ENCODE measurements at places on chromosomes 2 and 18.

DNA sequence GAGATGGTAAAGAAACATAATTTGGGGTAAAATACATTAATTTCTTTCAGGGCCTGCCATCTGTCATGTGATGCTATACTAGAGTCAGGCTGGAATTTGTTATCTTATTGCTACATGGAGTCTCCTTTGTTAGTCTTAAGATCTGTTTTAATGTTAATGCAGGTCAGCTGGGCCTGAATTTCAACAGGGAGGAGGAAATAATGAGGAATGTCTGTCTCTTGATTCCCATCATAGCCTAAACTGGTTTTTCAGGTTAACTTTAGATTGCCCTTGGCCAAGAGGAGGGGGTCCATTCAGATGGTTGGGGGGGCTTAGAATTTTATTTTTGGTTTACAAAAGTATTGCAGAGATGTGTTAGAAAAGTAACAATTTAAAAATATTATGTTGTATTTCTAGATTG is 19.0 kb upstream of the FEZ2 start:
- DNase-seq = no peak

DNA sequence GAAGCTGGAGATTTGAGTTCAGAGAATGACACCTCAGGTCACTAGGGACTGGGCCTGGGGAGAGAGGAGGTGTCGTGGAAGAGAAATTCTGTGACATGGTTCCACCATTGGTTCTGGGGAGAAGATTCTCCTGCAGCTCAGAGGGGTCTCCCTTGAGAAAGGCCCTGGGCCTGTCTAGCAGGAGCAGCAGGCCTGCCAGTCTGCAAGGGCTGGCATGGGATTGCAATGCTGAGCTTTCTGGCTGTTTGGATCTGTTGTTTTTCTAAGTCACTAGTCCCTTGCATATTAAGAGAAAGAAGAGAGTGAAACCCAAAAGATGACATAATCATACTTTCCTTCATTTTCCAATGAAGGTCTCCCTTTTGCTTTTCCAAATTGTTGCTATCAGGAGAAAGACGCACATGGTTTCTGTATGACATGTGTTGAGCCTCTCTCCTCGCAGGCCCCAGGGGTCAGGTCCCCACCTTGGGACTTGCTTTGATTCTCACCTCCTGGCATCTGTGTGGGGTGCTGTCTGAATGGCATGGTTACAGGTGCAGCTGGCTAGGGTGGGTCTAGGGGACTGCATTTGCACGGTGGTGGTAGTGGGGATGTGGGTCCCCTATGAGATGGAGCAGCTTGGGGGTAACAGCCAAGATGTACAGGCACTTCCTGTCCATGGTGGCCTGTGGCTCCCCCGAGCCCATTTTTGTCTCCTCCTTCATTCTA is 117.8 kb downstream of the GLI2 start:
- DNase-seq = no peak

- DNase-seq = no peak
Observed at GRCh38 chr2:132651115-132652045, 18.6 kb downstream of the LYPD1 start.

DNA sequence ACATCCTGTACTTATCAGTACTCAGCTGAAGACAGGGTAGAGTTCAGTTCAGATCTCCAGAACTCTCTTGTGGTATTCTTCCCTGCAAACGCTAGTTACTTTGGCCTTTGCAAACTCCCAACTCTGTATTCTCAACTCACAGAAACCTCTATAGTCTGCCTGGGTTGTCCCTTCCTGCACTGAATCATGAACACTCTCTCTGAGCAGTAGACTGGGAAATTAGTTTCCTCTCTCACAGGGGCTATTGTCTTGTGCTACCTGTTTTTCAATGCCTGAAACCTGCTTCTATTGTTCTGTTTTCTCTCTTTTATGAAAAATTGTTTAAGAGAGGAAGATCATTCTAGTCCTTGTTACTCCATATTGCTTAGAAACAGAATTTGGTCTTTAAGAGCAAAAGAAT is 134.7 kb downstream of the VIT start:
- no peak for DNase-seq

DNA sequence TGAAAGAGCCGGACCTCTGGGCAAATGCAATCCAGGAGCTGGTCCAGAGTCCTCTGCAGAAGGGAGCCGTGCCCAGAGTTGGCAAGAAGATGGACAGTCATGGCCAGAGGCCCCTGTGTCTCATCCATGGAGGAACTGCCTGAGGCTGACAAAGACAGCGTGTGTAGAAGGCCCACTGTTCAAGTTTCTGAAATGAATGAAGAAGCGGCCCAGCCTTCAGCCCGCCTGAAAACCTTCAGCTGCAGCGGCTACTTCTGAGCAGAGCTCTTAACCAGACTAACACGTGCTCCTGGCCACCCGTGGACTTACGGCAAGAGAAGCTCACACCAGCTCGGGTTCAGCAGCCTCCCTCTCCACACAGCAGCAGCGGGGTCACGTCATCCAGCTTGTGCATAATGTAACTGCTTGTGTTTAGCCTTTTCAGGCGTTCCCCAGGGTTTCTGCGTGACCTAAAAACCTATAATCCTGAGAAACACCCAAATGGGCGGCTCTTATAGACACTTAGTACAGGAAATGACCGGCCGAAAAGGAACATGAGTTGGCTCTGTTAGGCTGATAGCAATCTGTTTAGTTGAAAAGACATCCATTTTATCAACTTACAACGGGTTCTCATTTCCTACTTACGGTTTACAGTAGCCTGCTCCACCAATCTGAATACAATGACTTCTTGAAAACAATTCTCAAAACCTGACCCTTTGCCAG is at the start of gene FAM124B:
FAM124B (minus strand) TSS at position 467 of the 702 bp plus-strand sequence; CDS start at position 128, 339 bp downstream.
- peak; percentile 9 for DNase-seq

DNA sequence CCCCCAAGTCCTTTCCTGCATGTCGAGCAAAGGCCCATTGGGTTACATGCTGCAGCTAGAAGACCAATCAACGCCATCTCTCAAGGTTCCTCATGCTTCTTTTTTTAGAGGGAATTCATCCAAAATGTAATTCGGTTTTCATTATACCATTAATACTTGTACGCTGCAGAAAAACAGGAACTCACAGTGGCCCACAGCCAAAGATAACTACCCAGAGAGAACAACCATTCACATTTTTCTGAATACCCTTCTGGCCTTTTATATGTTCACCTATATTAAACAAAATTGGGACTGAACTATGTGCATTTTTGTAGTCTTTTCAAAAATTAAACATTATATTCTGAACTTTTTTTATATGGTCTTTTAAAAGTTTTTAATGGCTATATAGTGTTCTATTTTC is 25.8 kb downstream of the FARP2 start:
- DNase-seq = no peak

DNA sequence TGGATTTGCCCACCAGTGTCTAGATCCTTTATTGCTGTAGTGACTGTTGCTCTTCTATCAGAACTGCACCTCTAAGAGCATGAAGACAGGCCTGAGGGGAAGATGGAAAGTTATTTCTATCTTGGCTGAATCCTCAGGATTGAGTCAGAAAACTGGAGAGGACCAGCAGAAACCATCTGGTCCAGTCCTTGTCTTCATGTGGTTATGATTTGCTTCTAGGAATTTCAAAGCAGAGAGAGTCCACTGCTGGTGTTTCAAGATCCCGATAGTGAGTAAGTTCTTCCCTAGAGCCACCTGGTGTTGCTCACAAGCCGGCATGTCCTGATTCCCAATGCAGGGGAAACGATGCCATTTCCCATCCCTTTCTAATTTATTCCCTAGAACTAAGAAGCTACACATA is 84.2 kb downstream of the NCKAP5 start:
- DNase-seq = no peak

DNA sequence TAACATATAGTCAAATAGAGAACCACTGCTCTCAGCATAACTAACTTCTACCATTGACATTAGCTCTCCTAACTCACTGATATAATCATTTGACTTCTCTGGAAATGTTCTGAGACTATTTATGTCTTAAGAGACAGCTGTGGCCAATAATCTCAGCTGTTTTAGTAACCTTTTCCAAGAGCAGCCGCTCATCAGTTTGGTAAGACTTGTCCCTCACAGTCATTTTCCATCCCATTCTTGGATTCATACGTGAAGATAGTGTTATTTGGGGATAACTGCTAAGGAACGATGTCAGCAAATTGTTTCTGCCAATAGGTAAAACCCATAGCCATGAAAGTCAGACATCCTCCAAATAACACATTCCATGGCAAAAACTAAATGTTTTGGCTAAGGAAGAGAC is 127.8 kb downstream of the LNPK start:
- DNase-seq = no peak

DNA sequence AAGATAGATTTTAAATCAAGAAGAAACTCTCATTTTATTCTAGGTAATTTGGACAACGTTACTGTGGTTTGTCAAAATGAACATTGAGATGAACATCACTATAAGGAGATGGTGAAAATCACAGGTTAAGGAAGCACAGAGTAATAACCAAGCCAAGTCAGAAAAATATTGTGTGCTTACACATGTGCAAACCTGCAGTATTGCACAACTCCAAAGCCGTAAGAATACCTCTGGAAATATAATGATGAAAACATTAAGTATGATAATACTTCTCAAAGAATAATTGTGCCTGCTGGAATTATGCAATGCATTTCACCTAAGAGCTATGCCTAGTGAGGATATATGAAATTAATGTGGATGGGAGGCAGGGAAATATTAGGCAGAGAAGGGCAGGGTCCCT is 21.1 kb upstream of the GALNT5 start:
- DNase-seq = no peak

GRCh38 chr18:77114415-77115191 is 18.0 kb downstream of the MBP start:
- no peak for DNase-seq

DNA sequence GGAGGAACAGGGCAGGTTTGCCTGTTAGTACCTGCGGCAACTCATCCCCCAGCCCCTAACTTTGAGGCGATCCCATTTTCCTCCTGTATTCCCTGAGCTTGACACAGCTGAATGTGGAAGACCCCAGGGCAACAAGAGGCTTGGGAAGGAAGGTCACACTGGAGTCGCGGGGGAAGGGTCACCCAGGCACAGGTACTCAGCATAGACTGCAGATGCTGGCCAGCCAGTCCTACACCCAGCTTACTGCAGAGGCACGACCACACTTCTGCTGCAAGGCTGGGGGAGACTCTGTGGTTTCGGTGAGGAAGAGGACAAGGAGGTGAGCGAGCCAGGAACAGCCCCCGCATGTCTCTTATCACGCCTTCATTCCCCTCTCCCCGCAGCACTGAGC is 91.5 kb downstream of the MALT1 start:
- DNase-seq = no peak

DNA sequence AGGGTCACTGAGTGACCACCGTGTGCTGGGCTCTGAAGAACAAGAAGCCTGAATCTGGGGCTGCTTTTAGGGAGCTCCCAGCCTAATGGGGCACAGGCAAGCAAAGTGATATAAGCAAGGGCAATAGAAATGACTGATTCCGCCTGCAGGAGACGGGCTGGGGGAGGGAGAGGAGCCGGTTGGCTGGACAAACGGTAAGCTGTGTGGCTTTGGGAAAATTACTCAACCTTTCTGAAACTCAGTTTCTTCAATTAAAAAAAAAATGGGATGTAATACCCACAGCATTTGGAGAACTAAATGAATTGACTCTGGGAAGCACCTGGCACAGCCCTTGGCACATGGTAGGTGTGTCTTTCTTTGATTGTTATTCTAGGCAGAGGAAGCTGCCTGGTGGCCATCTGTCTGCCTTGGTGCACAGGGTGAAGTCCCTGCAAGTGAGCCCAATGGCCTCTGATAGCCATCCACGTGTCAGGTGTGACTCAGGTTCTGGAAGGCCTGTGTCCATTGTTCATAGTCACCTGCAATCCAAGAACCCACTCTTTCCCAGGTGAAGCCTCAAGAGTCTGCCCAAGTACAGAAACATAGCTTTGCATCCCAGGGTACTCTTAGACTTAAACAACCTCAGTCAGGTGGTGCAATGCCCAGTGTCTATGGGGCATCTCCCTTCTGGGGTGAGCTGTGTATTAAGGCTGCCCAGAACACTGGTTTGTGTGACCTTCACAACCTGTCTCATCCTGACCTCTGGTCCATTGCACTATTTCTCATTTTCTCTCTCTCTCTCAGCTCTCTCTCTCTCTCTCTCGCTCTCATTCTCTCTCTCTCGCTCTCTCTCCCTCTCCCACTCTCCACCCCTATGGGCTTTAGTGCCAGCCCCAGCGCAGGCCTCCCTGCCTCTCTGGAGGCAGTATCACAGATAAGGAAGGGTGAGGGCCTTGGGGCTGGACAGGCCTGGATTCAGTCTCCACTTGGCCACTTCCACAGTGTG is 30.0 kb upstream of the NTSR2 start:
- no peak for DNase-seq

DNA sequence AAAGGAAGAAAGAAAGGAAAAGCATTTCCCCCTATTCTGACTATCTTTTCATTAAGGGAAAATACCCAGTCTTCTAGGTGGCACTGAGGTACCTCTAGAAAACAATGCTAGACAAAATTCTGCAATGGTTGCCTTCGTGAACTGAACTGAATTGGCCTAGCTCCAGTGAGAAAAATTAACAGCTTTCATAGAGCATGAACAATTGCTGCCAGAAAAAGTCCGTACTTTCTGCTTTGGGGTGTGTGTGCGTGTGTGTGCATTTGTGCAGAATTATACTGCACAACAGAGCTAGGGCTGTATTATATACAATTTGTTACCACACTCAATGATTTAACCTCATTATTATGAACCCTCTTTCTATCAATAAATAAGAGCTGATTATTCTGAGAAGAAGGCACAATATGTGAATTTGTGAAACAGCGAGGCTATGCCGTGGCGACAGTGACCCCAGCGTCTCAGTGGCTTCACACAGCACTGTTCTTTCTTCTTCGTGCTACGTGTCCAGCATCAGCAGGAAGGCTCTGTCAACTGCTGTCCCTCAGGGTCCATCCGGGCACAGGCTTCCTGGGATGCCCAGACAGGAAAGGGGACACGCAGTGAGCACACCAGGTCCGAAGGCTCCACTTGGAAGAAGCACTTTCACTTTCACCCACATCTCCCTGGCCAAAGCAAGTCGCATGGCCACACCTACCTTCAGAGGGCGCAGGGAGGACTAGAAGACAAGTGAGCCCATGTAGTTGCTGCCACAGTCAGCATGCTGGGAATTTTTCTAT is 47.5 kb downstream of the PTGR3 start:
- no peak for DNase-seq

DNA sequence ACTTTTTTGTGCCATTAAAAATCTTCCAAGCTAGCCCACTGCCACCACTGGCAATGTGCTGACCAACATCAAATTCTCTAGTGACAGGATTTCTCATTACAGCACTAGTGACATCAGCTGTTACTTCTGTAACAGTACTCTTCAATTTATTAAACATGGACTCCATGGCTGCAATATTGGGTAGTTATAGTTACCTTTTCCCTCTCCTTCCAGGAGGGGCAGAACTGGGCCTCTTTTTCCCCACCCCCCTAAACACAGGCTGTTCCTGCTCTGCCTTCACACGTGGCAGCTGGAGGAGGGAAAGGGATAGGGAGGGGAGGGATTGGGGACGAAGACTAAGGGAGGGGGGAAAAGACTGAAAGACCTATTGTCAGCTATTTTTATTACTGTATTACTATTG is 38.1 kb downstream of the TRAK2 start:
- DNase-seq = no peak

- no peak for DNase-seq
Observed at GRCh38 chr2:70757360-70757759, 10.6 kb downstream of the ADD2 start.
